Renal cortical epithelial cell (primary cell): ENCODE measurements at places on chromosomes 5 and 9. TPM values are rescaled to one million over a fixed set of nuclear protein-coding genes. Genes with fewer than 3 reads are reported as not detected.

GRCh38 chr9:70420441-70421271 is 6.2 kb upstream of the KLF9 start:
- peak; percentile 90 for DNase-seq

- peak; percentile 13 for DNase-seq
Measured at GRCh38 chr9:73845954-73846690, 651.0 kb upstream of the RORB start.

- peak; percentile 41 for DNase-seq
Measured at GRCh38 chr5:157914151-157914788, 55.3 kb upstream of the CLINT1 start.

GRCh38 chr9:23682352-23682751 is 143.7 kb downstream of the ELAVL2 start:
- DNase-seq = no peak

- no peak for DNase-seq
Measured at GRCh38 chr9:95055334-95055850, 262.1 kb downstream of the FANCC start.

The FBP2 gene
- not detected in 2 replicates for total RNA-seq
